ENCODE measurements at places on chromosomes 2 and 18.

- no peak for DNase-seq
Measured at GRCh38 chr2:10792660-10793400, 19.8 kb downstream of the PDIA6 start.

DNA sequence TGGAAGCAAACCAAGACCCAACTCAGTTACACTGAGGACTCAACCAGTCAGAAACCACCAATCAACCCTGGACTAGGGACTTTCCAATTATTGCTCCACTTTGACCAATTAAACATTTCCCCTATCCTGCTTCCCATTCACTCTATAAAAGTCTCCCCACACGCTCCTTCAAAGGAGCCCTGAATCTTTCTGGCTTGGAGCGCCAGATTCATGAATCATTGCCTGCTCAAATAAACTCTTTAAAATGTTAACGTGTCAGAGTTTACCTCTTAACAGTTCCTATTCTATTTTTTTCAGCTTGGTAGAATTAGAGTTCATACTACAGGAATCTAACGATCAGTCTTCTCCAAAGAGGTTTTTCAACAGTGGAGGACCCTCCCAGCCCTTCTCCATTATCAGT, 20.7 kb upstream of the SULT1C2 start:
- peak; percentile 59 for DNase-seq

DNA sequence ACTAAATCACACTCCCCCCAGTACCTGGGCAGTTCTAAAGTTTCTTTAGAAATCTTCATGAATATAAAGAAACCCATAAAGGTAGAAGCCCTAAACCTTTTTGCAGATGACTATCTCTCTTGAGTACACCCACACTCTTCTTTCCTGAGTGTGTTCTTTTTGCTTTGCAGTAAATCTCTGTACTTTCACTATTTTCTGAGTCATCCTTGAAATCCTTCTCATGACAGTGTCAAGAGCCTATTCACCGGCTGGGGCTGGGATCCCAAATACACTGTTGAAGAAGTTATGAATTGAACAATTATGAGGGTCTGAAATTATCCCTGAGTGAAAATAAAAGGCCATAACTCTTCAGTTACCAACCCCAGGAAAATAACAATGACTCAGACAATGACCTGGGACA, 133.9 kb upstream of the CCDC195 start:
- no peak for DNase-seq

DNA sequence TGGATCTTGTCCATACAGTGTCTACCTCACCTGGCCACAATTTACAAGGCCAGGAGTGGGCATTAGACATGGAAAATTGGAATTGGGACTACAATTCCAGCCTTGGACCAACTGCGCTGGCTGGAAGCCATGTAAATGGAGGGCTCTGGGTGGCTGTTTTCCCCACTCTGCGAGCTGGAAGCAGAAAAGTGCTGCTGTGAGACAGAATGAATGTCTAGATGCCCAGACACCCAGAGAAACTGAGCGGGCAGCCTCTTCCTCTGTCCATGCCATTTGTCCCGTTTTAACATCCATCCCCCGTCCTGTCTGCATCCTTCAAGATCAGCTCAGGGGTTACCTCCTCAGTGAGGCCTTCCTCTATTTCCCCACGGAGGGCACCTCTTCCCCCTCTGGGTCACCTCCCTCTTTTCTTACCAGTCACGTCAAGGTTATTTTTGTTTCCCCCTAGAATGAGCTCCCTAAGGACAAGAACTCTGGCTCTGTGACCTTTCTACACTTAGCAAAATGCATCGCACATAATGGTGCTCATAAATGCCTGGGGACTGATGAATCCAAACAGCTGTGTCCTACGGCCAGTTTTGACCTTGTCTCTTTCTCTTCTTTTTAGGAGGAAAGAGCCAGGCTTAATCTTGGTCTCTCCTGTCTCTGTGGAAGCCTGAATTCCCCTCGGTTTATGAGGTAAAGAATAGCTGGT, 41.2 kb downstream of the MCFD2 start:
- no peak for DNase-seq

- DNase-seq: no peak
Measured at GRCh38 chr2:111903516-111903915, 5.1 kb downstream of the MERTK start.

GRCh38 chr18:47911877-47912276, 18.6 kb downstream of the SMAD2 start:
- DNase-seq: no peak

DNA sequence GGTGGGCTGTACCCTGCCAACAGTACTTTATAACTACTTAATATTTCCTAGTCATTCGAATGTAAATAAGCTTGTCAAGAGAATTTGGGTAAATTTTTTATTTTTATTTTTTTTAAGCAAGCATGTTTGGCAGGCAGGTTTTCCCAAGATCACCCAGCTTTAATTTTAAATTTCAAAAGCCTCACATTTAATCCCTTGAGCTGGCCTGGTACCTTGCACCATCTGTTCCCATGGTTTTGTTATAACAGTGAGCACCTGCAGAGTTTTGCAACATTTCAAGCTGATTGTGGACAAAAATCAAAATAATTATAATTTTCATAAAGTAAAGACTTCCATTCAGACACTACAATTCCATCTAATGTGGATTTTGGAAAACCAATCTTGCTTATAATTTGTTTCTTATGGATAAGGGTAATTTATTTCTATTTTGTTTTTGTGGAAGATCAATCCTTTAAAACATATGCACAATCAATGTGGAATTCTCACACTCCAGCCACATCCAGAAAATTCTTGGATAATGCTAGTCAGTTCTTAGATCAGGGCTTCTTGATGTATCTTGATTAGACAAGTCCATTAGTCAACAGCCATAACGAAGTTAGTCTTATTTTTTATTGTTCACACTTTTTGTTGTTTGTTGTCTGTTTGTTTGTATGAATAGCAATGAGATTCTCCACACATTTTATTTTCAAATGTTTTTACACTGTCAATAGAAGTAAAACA, 689.3 kb downstream of the NR4A2 start:
- DNase-seq: no peak

GRCh38 chr2:69095305-69095704, 82.3 kb downstream of the ANTXR1 start:
- peak; percentile 61 for DNase-seq

DNA sequence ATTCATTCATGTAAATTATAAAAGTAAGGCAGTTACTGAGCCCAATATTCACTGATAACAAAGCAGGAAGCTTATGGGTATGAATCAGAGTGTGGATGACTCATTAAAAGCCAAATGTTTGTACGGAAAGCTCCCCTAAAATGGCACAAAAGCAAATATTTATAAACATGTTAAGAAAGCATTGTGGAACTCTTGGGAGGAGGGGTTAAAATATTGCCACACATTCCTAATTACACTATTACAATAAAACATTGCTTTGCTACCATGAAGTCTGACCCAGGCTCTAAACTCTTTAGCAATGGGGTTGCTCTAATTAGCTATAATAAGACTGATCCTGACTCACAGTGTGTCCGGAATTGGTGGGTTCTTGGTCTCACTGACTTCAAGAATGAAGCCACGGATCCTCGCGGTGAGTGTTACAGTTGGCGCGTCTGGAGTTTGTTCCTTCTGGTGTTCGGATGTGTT, 110.9 kb downstream of the NAB1 start:
- DNase-seq: peak; percentile 75

DNA sequence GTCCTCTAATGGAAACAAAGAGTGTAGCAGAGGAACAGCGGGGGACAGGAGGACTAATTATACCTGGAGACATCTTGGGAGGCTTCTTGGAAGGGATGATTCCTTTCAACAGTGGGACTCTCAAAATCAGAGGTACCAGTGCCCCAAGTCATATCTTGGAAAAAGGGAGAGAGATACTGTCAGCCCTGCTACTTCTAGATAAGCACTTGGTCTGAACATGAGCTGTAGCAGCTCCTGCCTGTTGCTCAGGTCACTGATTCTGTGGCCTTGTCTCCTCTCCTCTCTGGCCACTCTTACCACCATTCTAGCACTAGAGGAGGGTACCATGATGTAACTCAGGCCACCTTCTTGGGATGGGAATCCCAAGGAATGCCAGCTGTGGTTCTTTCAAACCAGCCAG, 54.5 kb downstream of the MFSD6 start:
- DNase-seq: no peak

Measured in fibroblast of skin of back (primary cell).